ENCODE measurements at places on chromosomes 16 and 17. TPM values are rescaled to one million over a fixed set of nuclear protein-coding genes. Genes with fewer than 3 reads are reported as not detected.

The MLYCD gene
- 3.3 TPM for total RNA-seq

The GRIN2A gene
- total RNA-seq: 0.32 TPM

The CDH5 gene
- total RNA-seq: under 0.01 TPM

The TRPV3 gene
- total RNA-seq: 2.8 TPM

The NPIPA7 gene
- total RNA-seq: 1.1 TPM

The PDILT gene
- not detected for total RNA-seq

The PPP1R1B gene
- 6.3 TPM for total RNA-seq

The MYCBPAP gene
- total RNA-seq: 2.6 TPM

The KRTAP9-8 gene
- total RNA-seq: not detected

The DHX58 gene
- total RNA-seq: 14.7 TPM

The DNAAF8 gene
- 0.94 TPM for total RNA-seq

The WNK4 gene
- 0.09 TPM for total RNA-seq

The MRC2 gene
- total RNA-seq: 210 TPM

All from bronchial smooth muscle cell (primary cell).